NCI-H774 (cell line): ENCODE measurements at places on chromosomes 16 and 17.

- DNase-seq: no peak
Observed at GRCh38 chr17:58329810-58330537, 1.4 kb upstream of the TSPOAP1 start.

DNA sequence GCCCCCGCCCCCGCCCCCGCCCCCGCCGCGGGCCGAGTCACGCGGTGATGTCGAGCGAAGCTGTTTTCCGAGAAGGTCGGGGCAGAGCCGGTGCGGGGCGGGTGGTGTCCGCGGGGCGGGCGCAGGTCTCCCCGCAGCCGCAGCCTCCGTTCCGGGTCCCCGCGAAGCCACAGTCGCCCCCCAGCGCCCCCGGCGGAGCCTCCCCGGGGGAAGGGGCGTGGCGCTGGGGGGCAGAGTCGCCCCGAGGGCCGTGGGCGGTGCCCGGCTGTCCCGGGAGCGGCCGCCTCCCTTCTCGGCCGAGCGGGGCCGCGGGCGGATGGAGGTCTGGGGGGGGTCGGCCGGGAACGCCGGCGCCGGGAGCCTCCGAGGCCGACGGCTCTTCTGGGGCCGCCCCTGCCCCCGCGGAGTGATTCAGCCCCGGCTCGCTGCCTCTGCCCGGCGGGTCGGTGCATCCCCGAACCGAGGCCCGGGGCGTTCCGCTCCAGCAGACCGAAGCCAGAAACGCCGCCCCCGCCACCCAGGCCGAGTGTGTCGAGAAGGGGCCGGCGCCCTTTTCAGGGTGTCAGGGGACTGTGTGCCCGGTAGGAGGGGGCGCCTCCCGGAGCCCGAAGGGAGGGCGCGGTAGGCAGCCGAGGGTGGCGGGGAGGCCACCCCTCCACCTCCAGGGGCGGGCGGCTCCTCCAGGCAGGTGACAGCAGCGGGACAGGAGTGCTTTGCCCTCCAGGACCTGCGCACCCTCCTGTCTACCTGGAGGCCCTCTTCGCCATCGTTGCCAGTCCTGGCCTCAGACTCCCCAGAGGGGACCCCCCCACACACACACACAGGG is 1.7 kb downstream of the METRNL start:
- no peak for DNase-seq

- DNase-seq: no peak
Observed at GRCh38 chr16:88867581-88868246, 1.3 kb upstream of the PABPN1L start.

DNA sequence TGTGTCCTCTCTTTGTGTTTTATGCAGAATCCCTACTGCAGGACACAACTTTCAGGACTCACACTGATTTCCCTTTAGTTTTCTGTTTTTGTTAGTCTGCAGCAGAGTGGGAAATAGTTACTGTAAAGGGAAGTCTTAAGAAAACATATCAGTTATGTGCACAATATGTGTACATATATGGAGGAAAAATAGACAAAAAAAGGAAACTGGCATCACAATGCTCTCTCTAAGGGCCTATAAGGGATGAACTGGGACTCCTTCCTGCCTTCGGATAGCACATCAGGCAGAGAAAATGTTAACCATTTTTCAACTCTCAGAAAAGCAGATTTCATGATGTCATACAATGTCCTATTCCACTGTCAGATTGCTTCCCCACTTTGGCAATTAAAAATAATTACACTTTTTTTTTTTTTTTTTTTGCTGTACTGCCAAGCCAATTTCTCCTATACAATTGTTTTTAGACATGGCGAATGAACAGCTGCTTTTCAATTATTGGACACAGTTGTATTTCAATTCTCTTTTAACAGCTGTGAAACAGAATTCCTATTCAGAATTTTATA is 112.5 kb upstream of the KCNJ16 start:
- no peak for DNase-seq

GRCh38 chr17:64653325-64653984 is 8.7 kb downstream of the SMURF2 start:
- DNase-seq: no peak

GRCh38 chr16:8845699-8846298 is 23.0 kb downstream of the CARHSP1 start:
- no peak for DNase-seq

GRCh38 chr16:86022381-86022960 is 123.5 kb downstream of the IRF8 start:
- no peak for DNase-seq

DNA sequence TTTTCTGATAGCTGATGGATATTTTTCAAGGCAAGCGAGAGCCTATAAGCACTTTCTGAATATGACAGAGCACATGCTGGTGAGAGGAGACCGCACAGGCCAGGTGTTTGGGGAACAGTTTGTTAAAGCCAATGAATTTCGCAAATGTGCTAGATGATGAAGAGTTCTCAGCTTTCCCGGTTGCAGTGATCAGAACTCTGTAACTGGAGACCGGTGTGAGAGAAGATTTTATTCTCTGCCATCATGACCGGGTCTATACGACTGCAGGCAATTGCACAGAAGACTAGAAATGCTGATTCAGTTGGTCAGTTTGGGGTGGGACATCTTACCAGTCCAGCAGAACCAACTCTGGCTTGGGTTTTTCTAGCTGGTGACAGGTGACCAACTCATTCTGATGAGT is 25.4 kb downstream of the SMTNL2 start:
- DNase-seq: no peak

DNA sequence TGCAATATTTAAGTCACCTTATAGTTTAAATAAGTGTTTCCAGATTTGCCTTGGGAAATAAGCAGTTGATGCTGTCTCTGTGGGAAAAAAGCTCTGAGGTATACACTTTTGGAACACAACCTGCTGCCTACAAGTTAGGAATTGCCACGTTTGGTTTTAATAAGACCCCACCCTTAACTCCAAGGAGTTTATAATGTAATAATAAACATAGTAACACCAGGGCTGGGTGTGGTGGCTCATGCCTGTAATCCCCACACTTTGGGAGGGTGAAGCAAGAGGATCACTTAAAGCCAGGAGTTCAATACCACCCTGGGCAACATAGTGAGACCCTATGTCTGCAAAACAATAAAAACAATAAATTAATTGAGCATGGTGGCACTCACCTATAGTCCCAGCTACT is 15.9 kb upstream of the SMG1 start:
- no peak for DNase-seq

GRCh38 chr17:43338886-43339516 is 59.8 kb upstream of the ARL4D start:
- DNase-seq: peak; percentile 69

DNA sequence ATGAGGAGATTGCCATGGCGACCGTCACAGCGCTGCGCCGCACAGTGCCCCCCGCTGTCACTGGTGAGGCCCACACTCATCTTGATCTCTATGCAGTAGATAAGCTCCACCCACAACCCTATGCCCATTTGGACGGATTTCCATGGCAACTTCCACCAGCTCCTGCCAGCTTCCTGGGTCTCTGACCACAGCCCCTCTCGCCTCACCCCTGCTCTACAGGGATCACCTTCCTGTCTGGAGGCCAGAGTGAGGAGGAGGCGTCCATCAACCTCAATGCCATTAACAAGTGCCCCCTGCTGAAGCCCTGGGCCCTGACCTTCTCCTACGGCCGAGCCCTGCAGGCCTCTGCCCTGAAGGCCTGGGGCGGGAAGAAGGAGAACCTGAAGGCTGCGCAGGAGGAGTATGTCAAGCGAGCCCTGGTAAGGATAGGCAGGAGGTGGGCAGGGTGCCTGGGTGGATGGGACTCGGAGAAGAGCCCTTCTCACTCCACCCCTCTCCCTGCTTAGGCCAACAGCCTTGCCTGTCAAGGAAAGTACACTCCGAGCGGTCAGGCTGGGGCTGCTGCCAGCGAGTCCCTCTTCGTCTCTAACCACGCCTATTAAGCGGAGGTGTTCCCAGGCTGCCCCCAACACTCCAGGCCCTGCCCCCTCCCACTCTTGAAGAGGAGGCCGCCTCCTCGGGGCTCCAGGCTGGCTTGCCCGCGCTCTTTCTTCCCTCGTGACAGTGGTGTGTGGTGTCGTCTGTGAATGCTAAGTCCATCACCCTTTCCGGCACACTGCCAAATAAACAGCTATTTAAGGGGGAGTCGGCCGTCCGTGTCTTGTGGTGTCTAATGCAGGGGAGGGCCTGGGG is 4.3 kb downstream of the ALDOA start:
- DNase-seq: no peak

- DNase-seq: no peak
Observed at GRCh38 chr16:49422896-49423295, 49.3 kb downstream of the C16orf78 start.

- no peak for DNase-seq
Observed at GRCh38 chr16:86242244-86243122, 267.8 kb upstream of the FOXF1 start.

GRCh38 chr17:62933501-62934385 is 32.3 kb upstream of the TANC2 start:
- peak; percentile 29 for DNase-seq

GRCh38 chr17:5198472-5198871 is 6.8 kb upstream of the ZNF594 start:
- DNase-seq: no peak

- no peak for DNase-seq
Observed at GRCh38 chr16:64745258-64745930, 376.5 kb downstream of the CDH11 start.

DNA sequence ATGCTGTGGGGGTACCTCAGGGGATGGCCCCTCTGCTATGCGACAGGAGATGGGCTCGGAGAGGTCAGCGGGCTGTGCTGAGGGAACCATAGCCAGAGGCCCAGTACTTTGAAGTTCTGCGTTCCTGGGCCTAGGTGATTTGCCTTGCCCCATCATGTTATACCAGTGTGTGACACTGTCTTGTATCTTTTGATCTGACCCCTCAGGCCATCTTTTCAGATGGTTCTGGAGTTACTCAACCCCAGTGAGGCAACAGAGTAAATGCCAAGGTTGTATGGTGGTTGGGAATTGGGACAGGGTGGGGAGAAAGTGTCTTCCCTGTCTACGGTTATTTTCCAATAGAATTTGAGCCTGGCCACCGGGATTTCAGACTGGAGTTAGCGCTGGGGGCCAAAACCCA is 8.5 kb downstream of the MSI2 start:
- DNase-seq: no peak

GRCh38 chr16:7914748-7915147 is 582.1 kb downstream of the RBFOX1 start:
- no peak for DNase-seq

GRCh38 chr17:33567223-33567622 is 274.1 kb upstream of the ASIC2 start:
- DNase-seq: no peak
